Pulmonary artery endothelial cell (primary cell): ENCODE measurements at places on chromosomes 4 and X. TPM values are rescaled to one million over a fixed set of nuclear protein-coding genes. Genes with fewer than 3 reads are reported as not detected.

The ENPP6 gene
- not detected in 2 replicates for total RNA-seq

The ARSD gene
- total RNA-seq = 18.3 and 19.1 TPM in 2 replicates

The RBM46 gene
- total RNA-seq = not detected in 2 replicates

The BMX gene
- 208 and 209 TPM in 2 replicates for total RNA-seq

The ETDA gene
- total RNA-seq = not detected in 2 replicates

The TAF9B gene
- total RNA-seq = 20.2 and 25.9 TPM in 2 replicates

The FAAH2 gene
- total RNA-seq = 1.4 and 2.6 TPM in 2 replicates

The PALLD gene
- total RNA-seq = 1.5 and 7.6 TPM in 2 replicates

The NDNF gene
- not detected in 2 replicates for total RNA-seq

The LRCH2 gene
- total RNA-seq = 3.4 and 3.9 TPM in 2 replicates

The NPY2R gene
- not detected in 2 replicates for total RNA-seq

The MAGEC2 gene
- not detected in 2 replicates for total RNA-seq

The MED12 gene
- total RNA-seq = 18.3 and 27.8 TPM in 2 replicates

The GRK4 gene
- 4.6 and 5.7 TPM in 2 replicates for total RNA-seq
